GF-D8 (cell line): ENCODE measurements at places on chromosomes 4 and X.

- DNase-seq, result peak; percentile 22
Observed at GRCh38 chr4:70704215-70704930, 16.0 kb downstream of the UTP3 start.

- DNase-seq, result no peak
Observed at GRCh38 chr4:89257376-89257775, 50.2 kb downstream of the GPRIN3 start.

DNA sequence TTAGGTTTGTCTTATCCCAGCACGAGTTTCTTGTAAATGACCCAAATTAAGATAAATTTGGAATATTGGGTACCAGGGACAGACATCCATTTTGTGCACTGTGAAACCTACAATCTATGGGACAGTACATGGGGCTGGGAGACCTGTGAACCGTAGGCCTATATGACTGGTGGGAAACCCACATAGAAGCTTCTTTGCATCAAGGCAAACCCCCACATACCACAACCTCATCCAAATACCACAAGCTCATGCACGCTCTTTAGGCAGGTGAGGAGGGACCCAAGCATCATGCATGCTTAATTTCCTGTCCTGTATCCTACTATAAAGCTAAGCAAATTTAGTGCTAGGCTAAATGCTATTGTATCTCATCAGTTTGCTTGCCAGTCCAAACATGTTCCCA, 47.8 kb downstream of the NIPAL1 start:
- DNase-seq, result no peak

DNA sequence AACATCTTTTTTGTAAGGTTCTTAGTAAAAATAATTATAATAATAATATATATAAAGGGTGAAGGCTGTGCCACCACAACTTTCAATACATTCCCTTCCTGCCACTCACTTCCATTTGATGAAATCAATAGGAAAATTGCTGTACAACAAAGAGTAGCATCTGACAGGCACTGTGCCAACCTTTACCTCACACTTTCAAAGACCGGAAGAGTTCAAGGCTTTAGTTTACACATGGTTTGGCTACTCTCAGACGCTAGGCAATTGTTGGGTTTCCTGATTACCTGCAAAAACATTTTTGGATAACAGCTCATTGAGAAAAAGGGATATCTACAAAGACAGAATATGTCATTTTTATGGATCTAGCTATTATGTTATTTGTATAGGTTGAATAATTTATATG, 5.5 kb upstream of the ING2 start:
- no peak for DNase-seq

DNA sequence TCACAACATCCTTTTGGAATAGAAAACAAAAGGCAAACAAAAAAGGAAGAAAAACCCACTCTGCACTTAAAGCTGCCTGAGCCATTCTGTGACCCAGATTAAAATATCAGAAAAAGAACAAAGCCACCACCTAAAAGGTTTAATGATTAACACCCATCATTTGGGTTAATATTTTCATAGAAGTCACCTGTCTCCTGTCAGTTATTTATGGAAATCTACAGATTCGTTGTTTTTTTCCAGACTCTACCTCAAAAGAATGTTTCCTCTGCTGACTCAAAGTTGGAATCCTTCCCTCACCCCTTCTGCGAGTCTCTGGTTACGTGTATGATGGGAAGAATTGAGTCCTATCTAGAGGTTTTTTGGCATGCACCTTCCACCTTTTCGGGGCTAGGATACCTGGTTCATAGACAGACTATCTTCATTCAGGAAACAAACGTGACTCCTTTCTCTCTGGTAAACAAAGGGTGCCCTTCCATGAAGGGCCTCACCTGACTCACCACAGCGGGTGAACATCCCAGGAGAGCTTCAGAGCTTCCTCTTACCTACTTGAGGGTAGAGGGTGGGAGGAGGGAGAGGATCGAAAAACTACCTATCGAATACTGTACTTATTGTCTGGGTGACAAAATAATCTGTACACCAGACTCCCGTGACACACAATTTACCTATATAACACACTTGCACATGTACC, 19.6 kb upstream of the CA5B start:
- no peak for DNase-seq

DNA sequence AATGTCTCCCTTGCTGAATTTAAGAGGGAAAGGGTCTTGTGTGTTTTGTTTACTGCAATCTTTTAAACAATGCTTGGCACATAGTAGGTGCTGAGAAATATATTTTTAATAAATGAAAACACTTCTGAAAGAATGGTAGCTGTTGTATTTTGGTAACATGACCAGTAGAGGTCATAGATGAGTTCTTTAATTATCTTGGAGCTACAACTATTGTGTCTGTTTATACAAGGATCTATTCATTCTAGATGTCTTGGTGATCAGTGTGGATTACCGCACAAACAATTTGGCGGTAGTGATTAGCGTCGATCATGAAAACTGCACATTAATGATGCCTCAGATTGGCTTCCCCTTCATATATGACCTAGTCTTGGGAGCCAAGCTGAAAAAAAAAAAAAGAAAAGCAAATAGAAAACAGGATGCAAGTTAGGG, 21.4 kb upstream of the SCRG1 start:
- DNase-seq, result no peak

- no peak for DNase-seq
Observed at GRCh38 chr4:5465956-5466355, 242.4 kb downstream of the EVC2 start.

DNA sequence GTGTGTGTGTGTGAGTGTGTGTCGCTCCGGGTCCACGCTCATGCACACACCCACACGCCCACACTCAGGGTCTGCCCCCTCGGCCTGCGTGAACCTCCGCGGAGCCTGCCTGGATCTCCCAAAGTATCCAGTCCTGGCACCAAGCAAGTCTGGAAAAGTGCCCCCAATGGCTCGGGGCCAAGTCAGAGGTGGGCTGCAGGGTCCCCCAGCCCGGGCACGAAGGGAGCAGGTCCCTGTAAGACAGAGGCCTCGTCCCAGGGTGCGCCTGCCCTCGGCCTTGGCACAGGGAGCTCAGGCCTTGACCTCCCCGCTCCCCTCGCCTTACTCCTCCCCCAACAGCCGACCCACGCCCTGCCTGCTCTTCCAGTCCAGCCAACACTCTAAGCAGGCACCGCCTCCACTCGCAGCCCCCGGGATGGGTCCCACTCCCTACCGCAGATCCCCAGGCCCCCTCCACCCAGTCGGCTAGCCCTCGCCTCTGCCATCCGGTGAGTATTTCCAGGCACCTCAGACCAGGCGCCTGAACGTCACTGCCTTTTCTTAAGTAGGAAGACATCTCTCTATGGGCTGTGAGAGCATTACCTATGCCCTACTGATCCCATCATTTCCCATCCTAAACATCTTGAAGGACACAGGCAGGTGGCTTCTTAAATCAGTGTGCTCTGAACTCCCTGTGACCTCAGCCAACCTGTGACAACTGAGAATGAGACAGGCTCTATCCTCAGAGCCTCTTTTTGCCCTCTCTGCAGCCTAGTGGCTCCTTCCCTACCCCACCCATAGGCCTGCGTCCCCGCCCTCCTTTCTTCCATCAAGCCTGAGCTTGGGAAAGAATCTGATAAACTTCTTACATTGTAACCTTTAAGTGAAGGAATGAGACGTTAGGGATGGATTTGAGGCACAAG, 704 bp downstream of the FAM114A1 start:
- no peak for DNase-seq

GRCh38 chr4:157572951-157573350, 352.4 kb downstream of the GRIA2 start:
- no peak for DNase-seq

DNA sequence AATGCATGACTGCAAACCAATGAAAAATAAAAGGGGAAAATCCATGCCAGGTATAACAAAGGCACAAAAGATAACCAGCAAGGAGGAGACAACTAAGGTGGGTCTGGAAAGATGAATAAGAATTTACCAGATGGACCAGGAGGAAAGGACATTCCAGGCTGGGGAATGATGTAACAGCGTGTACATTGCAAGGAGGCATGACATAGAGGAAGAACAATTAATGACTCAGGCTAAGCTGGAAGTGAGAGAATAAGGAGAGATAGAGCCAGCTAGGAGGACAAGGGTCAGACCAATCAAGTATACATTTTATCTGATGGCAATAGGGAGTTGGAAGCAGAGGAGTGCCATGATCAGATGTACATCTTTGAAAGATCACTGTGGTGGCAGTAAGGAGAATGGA, 57.0 kb downstream of the MTMR8 start:
- no peak for DNase-seq

DNA sequence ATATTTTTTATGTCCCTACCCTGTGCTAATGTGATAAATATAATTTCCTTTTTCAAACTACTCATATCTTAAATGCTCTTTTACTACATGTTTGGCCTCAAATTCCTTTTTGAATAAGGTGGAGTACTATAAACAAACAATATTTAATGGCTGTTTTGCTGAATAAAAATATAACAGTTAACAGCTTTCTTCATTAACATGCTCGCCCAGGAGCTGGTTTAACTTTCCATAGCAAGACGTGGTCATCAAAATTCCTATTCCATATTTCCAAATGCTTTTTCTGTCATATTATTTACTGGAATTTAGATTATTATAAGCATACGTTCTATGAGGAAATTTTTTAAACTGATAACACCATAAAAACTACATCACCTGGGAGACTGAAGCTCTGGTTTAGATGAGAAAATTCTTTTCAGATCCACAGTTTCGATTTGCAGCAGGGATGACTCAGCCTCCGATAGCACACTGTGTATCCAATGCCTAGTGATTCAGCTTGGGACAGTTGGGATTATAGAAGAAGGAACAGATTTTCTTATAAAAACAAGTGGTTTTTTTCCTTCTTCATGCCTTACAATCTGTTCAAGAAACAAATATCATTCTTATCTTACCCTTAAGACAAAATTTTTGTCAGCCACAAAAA, 129.1 kb downstream of the FBXO8 start:
- no peak for DNase-seq

DNA sequence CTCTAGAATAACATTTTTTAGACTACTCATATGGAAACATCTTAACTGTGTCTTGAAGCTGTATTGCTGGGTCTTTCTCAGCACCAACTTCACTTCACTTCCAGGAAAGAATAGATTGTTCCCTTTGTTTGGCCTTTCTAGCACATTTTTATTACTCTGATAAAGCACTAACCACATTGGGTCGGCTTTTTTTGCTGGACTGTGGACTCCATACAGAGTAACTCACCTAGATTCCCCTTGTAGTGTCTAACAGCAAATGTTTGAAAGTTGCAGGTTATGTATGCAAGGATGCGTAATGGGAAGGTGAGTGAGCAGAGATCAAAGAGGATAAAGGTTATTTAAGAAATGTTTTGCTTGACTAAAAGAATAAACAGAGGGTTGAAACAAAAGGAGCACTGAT, 101.2 kb downstream of the MMRN1 start:
- DNase-seq, result no peak

DNA sequence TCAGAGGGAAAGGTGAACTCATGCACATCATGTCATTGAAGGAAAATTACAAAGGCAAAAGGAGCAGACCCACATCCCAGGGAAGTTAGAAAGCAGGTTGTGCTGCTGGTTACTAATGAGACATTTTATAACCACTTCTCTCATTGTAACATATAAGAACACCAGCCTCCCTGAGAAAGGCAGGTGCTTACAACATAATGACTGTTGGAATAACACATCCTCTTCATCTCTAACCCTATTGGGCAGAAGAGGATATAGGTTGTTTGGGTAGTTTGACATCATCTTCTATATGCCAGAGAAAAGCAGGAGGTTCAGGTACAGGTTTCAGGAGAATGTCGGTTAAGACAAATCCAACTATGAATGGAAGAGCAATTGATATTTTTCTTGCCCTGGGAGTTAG, 77.6 kb downstream of the MAOA start:
- no peak for DNase-seq

- no peak for DNase-seq
Observed at GRCh38 chr4:31045724-31046318, 325.7 kb downstream of the PCDH7 start.

DNA sequence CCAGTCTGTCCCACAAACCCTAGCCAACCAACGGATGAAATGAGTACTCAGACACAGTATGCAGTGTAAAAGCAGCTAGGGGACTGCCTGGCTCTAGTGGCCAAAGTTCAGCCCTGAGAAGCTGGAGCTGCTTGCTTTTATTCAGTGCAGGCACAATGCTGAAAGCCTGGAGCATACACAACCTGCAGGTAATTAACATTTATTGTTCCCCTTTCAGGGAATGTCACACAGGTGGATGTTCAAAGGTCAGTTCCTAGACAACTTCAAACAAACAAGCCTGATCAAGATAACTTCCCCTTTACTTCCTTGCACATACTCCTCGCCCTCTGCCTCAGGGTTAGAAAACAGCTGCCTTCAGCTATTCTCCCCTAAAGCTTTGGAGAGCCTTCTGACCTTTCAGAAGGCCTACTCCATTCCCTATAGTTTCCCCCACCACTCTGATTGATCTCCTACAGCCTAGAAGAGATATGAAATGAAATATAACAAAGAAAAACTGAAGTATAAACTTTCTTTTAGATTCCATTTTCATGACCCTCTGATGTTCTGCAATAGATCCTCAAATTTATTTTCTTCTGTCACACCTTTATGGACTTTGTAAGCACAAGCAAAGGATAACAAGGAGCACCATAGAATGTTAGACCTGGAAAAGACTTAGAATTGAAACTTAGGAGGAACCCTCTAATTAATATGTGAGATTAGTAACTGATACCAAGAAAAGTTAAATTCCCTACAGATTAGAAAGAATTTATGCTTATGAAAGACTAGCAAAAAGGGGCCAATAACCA, 6.8 kb upstream of the DCAF8L1 start:
- DNase-seq, result no peak

DNA sequence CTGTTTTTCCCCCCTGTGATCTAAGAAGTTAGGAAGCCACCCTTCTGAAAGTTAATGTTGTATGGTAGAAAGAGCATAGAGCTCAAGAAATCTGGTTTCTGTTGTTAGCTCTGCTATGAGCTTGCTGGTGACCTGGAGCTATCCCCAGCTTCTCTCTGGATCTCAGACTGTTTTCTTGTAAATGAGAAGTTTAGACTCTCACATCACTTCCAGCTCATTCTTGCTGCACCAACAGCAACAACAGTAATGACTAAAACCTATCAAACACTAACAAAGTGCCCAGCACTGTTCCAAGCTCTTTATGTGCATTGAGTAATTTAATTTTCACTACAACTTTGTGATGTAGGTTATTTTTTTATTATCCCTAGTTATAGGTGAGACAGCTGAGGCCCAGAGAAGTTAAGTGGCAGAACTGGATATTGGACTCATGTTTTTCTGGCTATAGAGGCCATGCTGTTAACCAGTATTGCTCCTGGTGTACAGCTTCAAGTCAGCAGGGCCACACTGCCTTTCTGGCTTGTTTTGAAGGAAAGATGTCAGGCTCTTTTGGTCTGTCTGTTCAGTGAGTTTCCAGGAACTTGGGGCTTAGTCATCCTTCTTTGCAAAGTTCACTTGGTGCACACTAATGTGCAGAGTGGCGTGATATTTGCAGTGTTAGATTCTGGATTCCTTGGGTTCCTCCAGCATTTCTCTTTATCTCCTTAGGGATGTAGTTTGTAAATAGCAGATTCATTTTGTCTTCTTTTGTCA, 27.8 kb upstream of the TMEM164 start:
- no peak for DNase-seq

GRCh38 chr4:150461957-150462356, 120.0 kb upstream of the MAB21L2 start:
- DNase-seq, result no peak
